ENCODE measurements at places on chromosomes 5 and 9.

DNA sequence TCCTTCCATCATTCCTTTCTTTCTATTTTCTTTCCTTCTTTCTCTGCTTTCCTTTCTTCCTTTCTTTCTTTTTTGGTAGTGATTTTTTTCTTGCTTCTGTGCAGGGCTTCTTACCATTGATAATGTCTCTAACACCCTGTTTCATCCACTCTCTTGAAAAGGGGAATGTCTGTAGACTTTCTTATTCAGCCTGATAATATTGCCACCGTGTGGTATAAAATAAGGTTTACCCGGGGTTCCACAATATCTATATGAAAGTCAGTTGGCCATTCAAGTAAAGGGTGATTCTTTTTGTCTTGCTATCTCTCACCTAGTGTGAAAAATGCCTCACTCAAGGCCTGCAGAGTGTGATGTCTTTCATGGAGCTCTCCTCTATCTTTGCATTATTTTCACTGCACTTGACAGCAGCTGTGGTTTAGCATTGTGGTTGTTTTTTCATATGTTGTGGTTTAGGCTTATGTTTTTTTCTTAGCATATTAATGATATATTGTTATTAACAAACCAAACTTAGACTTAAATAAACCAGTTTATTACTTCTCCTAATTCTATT, 153.9 kb downstream of the CSNK1G3 start:
- DNase-seq: no peak

GRCh38 chr5:124686239-124687004, 60.0 kb downstream of the ZNF608 start:
- DNase-seq: no peak

GRCh38 chr9:4301971-4302427, 2.1 kb upstream of the GLIS3 start:
- DNase-seq: no peak

DNA sequence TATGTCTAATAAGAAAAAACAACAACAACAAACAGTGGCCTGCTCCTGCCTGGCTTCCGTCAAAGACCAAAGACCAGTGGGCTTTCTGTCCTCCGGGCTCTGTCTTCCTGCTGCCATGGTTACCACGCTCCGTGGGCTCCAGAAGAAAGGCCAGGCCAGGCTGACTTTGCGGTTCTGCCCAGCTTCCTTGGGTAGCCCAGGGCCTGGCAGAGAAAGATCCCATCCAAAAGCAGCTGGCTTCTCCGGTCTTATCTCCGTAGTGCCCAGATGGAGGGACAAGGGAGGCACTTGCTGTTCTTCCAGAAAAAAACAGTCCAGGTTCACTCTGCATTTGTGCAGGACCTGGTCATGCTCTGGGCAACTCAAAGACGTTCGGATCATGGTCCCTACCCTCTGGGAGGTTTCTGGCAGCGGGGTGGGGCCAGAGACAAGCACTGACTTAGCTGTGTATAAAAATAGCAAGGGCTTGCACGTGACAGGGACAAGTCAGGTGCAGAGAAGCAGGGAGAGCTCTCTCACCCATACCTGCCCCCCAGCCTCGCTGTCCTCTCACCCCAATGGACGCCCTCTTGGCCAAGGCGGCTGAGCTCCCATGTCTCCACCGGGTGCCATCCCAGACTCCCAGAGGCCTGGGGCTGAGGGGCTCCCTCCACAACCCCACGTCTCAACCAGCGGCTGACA, 212.2 kb downstream of the C9orf50 start:
- DNase-seq: no peak

- DNase-seq: no peak
Observed at GRCh38 chr5:154206311-154206710, 15.8 kb downstream of the GALNT10 start.

DNA sequence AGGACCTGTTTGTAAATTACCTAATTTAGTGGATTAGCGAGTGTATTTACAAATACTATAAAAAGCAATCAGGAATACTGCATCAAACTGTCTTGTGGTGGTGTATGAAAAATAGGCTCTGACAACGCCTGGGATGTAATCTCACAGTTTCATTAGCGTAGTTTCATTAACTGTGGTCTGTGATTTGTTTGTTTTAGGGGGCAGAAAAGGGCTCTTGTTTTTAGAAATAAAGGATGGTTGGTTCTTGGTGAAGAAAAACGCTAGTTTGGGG, 1.4 kb downstream of the SLC44A1 start:
- no peak for DNase-seq

- DNase-seq: no peak
Observed at GRCh38 chr5:171999100-171999499, 7.3 kb downstream of the FBXW11 start.

- no peak for DNase-seq
Observed at GRCh38 chr9:76756268-76756640, 8.0 kb upstream of the PCA3 start.

- no peak for DNase-seq
Observed at GRCh38 chr5:73437101-73437776, 11.3 kb downstream of the FOXD1 start.

DNA sequence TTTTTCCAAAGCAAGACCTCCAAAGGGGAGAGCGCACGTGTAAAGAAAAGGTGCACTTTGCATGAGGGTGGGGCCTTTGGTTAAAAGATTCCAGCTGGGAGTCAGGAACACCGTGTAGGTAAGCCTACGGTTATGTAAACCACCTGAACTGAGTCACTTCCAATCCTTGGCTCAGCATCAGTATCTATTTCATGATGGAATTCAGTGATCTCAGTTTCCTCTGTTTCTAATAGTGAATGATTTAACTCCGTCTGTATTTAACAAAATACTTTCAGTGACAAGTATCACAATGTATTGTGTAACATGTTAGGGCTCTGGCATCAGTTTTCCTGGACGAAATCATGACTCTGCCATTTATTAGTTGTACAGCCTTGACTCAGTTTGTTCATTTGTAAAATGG, 1.3 kb upstream of the SVEP1 start:
- DNase-seq: no peak

- DNase-seq: no peak
Observed at GRCh38 chr9:113580954-113581311, 117.4 kb downstream of the RGS3 start.

DNA sequence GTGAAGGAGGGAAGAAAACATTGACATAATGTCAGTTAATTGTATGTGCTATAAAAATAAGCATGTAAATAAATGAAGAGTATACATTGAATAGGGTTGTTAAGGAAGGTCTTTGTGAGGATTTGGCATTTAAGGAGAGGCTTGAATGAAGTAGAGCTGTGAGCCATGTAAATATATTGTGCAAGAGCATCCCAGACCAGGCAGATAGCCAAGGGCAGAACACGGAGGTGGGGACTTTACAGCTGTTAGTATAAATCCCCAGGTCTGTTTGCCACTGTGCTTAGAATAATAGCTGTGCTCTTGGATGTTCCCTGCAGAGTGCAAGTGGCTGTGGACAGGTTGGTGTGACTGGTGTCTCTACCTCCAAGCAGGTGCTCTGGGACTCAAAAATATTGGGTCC, 211.7 kb downstream of the LRRC70 start:
- DNase-seq: no peak

GRCh38 chr5:150214289-150214688, 24.4 kb downstream of the SLC6A7 start:
- no peak for DNase-seq

DNA sequence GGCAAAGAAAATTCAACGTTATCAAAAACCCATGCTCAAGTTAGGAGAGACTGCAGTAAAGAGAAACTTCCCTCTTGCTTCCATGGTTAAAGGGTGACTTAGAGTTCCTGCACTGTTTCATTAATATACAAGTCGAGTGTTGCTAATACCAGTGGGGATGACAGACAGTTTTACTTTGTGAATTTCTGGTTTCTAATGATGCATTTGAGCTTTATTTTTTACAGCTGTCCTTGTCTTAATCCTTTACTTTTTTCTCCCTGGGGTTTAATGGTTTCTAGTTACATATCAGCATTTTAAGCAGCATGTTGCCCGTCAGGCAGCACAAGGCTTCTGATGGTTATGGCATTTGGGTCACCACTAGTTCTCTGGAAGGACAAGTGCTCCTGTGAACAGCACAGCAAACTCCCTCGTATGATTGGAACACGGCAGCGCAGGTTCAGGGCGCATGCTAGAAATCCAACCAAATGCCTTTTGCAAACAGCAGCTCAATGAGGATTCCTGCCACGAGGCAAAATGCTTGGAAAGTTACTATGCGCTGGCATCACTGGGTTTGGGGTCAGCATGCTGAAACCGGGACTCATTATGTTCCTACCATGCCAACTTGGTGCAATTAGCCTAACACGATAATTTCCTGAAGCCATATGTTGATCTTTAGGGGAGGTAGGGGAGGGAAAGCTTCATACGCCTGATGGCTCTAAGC, 463.8 kb downstream of the BNC2 start:
- no peak for DNase-seq

Measured in activated CD4-positive, alpha-beta T cell treated with anti-CD3 and anti-CD28 coated beads for 24 hours (primary cell).